Myometrial cell (primary cell): ENCODE measurements at places on chromosomes 7 and 10. TPM values are rescaled to one million over a fixed set of nuclear protein-coding genes. Genes with fewer than 3 reads are reported as not detected.

Gene NKX1-2
- not detected in 2 replicates for total RNA-seq

Gene MSMB
- not detected in 2 replicates for total RNA-seq

Gene SPDYE2B
- not detected in 2 replicates for total RNA-seq

Gene RPEL1
- total RNA-seq, result under 0.01 TPM in 1 of 2 replicates, not detected in the other

Gene C10orf143
- total RNA-seq, result under 0.01 TPM in 1 of 2 replicates, not detected in the other

Gene CDK5
- 19.3 and 24.6 TPM in 2 replicates for total RNA-seq

Gene PLEKHS1
- total RNA-seq, result not detected in 2 replicates

Gene TET1
- total RNA-seq, result 1.7 and 2.8 TPM in 2 replicates

Gene LHFPL3
- not detected in 2 replicates for total RNA-seq

Gene VPS26A
- 10.4 and 21.1 TPM in 2 replicates for total RNA-seq

Gene NEBL
- total RNA-seq, result 3.7 and 4.3 TPM in 2 replicates

Gene OTUD1
- 2.6 and 4.3 TPM in 2 replicates for total RNA-seq

Gene FBXW4
- 13.8 and 15.8 TPM in 2 replicates for total RNA-seq

Gene RASA4B
- total RNA-seq, result 3.2 and 5.8 TPM in 2 replicates

Gene RBM20
- under 0.01 TPM in 2 replicates for total RNA-seq

Gene PLAU
- 14.9 and 25.1 TPM in 2 replicates for total RNA-seq

Gene CDK14
- 35.3 and 36.6 TPM in 2 replicates for total RNA-seq
